H9 (cell line): ENCODE measurements at places on chromosomes 11 and 22. TPM values are rescaled to one million over a fixed set of nuclear protein-coding genes. Genes with fewer than 3 reads are reported as not detected.

ST3GAL4 gene
- total RNA-seq, result 12.2 and 13.6 TPM in 2 replicates

IGLL1 gene
- not detected in 2 replicates for total RNA-seq

ACAT1 gene
- total RNA-seq, result 39.1 and 41.7 TPM in 2 replicates

GRCh38 chr22:42343531-42344081 lies 73.2 kb upstream of the TCF20 start:
- H3K4me3 ChIP-seq, result no peak overlapping the region
- no peaks in the 10 kb centered on the region for H3K27me3 ChIP-seq
- no peak overlapping the region for H3K27ac ChIP-seq
- H3K36me3 ChIP-seq, result no peaks in the 10 kb centered on the region
- no peaks in the 10 kb centered on the region for H3K4me1 ChIP-seq

DNA sequence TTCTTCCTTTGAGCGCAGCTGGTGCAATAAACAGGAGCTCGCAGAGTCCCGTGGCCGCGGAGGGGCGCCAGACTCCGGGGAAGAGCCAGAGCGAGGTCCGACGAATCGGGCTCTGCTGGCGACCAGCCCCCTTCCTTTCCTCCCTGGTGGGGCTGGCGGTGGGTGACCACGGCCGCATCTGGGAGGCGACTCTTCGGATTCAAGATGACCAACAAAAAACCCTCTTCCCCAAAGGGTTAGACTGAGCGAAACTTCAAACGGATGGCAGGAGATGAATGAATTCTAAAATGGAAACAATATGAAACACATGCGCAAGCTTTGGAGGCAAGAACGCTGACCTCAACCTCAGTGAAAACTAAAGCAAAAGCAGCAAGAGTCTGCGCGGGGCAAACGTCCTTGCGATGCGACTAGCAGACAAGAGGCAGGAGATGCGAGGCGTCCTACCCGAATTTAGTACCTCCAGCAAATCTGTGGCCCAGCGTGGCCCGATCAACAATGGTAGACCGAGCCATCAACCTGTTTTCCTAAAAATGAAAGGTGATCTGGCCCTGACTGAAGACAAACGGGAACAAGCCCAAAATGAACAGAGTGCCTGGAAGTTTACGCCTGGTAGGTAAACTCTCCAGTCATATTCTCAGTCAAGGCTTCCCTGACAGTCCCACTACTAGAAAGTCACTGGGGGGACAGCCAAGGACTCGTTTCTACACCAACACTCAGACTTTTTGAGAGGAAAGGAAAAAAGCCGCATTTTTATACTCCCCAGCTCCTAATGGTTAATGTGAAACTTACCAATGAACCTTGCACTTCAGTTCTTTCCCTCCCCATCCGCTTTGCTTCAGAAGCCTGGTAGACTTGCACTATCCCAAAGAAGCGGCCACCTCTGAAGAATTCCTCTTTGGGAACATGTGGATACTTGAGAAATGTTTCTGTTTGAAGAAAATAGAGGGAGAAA lies 11.6 kb downstream of the MMP3 start:
- peak; percentile 80 for DNase-seq
- H3K4me1 ChIP-seq, result peaks cover 4% of the 10 kb centered on the region; the same call in 1 of the 2 replicates
- peaks cover 4% of the 10 kb centered on the region; the same call in 1 of the 2 replicates for H3K36me3 ChIP-seq
- no peaks in the 10 kb centered on the region for H3K27me3 ChIP-seq

MYOD1 gene
- not detected in 2 replicates for total RNA-seq

GRCh38 chr11:2531277-2531986 lies 86.6 kb downstream of the KCNQ1 start:
- no peaks in the 10 kb centered on the region; the same call in 2 of the 3 replicates for H3K36me3 ChIP-seq
- H3K4me3 ChIP-seq, result no peak overlapping the region
- H3K27me3 ChIP-seq, result no peaks in the 10 kb centered on the region; the same call in 1 of the 2 replicates
- peak; percentile 83 for DNase-seq
- peaks cover 2% of the 10 kb centered on the region; the same call in 1 of the 2 replicates for H3K4me1 ChIP-seq

- peaks cover 52% of the 10 kb centered on the region for H3K36me3 ChIP-seq
- no peaks in the 10 kb centered on the region for H3K27me3 ChIP-seq
- peak overlapping the region; percentile 58 for H3K27ac ChIP-seq
- peak overlapping the region; percentile 94 for H3K4me3 ChIP-seq
Measured at GRCh38 chr22:28798810-28799605, 1.4 kb downstream of the XBP1 start.
